Stimulated activated CD4-positive, alpha-beta T cell treated with anti-CD3 and anti-CD28 coated beads, Interleukin-4, amount 100 ng/mL, for 24 hours (primary cell): ENCODE measurements at places on chromosomes 7 and 10.

- DNase-seq: peak; percentile 55
Observed at GRCh38 chr10:88270871-88271713, 312.0 kb downstream of the RNLS start.

DNA sequence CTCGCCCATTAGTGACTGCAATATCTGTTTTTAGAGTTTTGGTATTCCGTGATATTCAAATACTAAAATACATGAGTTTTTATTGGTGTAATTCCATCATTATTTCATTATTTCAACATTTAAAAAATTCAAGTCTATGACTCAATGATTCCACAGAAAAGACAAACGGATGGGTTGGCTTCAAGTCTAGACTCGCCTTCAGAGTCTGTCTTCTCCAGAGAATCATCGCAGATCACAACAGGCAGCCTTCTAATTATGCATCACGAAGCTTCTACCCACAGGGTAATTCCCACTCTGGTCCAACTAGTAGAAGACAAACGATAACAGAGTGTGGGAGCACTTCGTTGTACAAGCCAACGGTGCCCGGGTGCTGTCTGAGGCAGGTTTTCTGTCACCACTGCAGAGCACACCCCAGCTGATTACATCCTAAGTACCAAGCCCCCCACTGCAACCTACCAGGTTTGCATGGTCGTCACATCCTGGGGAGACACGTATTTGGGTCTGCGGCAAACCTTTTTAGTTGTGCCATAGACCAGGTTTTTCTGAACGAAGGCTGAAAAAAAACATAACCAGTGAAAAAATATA lies 28.9 kb downstream of the PARP12 start:
- no peak for DNase-seq

DNA sequence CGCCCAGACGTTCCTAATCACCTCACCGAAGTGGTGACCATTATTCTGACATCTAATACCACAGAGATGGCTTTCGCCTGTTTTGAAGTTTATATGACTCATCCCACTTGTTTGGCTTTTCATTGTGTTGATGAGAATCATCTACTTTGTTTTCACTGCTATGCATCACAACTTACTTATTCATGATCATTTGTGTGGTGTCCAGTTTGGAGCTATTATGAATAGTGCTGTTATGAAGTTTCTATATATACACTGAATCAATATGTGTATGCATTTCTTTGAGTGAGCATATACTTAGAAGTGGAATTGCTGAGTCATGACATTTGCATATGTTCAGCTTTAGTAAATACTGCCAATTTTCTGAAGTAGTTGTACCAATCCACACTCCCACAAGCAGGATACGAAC lies 38.6 kb upstream of the TNKS2 start:
- no peak for DNase-seq

- no peak for DNase-seq
Observed at GRCh38 chr7:36651404-36651803, 72.9 kb downstream of the AOAH start.

DNA sequence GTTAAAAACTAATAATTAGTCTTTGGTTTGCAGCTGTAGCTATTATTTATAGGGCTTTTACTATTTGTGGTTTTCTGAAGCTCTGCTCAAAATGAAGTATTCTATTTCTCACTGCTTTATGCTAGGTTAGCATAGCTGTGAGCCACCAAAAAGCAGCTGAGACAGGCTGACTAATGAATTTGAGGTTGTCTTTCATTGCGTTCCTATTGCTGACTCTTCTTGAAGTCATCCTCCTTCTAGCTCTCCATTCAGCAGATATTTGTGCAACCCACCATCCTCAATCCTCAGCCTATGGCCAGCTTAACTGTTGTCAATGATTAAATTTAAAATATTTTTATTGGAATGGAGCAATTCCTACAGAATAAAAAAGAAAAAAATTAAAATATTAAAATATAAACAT lies 2.1 kb upstream of the RALA start:
- DNase-seq: no peak

- DNase-seq: no peak
Observed at GRCh38 chr10:113129117-113129516, 179.1 kb downstream of the TCF7L2 start.

GRCh38 chr7:143285806-143286521 lies 1.2 kb downstream of the TMEM139 start:
- DNase-seq: no peak

GRCh38 chr7:105279688-105280007 lies 109.1 kb downstream of the SRPK2 start:
- no peak for DNase-seq

GRCh38 chr10:132848291-132848701 lies 62.3 kb upstream of the NKX6-2 start:
- DNase-seq: no peak

DNA sequence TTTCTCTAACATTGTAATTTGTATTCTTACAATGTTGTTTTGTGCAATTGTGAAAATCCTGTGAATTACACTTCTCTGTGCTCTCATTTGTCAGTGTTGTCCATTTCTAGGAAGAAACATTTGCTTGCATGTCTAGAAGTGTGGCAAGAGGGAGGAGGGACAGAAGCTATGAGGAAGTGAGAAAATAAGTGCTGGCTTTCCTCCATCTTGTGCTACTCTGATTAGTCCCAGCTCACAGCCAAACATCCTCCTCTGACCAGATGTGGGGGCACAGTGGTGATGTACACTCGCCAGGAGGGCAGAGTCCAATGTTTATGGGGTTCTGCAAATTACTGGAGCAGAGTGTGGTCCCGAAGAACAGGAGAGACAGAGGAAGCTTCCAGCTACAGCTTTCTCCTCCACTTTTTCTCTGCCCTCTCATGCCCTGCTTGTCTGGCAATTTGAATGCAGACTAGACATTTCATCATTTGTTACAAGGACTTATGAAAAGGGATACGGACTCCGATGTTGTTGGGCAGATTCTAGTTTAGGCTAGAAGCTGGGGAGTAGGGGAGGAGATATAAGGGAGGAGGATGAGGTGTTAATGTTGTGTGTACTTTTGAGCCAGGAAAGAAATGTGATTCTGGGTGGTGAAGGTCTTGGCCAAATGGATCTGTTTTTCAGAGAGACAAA lies 131.0 kb upstream of the C1GALT1 start:
- DNase-seq: no peak

GRCh38 chr7:5867060-5867459 lies 13.5 kb upstream of the OCM start:
- no peak for DNase-seq

GRCh38 chr7:156450473-156450872 lies 190.1 kb upstream of the RNF32 start:
- no peak for DNase-seq

- DNase-seq: no peak
Observed at GRCh38 chr7:138564365-138564764, 104.3 kb downstream of the TRIM24 start.

- DNase-seq: no peak
Observed at GRCh38 chr10:29119374-29119773, 169.5 kb upstream of the LYZL1 start.

DNA sequence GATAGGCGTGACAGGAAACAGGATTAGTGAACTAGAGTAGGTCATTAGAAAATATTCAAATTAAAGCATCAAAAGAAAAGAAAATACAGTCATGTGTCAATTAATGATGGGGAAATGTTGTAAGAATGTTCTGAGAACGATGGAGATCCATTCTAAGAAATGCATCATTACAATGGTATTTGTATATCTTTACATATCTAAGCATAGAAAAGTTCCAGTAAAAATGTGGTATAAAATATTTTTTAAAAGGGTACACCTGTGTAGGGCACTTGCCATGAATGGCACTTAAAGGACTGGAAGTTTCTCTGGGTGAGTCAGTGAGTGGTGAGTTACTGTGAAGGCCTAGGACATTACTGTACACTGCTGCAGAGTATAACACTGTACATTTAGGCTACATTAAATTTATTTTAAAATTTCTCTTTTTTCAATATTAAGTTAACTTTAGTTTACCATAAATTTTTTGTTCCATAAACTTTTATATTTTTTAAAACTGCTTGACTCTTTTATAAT lies 282.5 kb downstream of the BMPER start:
- no peak for DNase-seq

GRCh38 chr7:77830649-77831355 lies 32.2 kb downstream of the PHTF2 start:
- no peak for DNase-seq

DNA sequence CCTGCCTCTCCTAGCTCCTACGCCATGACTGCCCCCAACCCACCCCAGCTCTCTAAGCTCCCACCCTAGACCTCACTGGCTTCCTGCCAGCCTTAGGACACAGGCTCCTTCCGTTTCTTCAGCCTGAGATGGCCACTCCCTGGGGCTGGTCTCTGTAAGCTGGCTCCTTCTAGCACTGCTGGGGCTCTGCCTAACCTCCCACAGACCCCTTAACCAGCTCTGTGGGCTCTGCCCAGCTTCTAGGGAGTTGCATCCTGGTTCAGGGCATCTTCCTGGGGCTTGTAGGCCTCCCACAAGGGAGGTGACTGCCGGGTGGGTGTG lies 478.6 kb upstream of the KLF6 start:
- no peak for DNase-seq

DNA sequence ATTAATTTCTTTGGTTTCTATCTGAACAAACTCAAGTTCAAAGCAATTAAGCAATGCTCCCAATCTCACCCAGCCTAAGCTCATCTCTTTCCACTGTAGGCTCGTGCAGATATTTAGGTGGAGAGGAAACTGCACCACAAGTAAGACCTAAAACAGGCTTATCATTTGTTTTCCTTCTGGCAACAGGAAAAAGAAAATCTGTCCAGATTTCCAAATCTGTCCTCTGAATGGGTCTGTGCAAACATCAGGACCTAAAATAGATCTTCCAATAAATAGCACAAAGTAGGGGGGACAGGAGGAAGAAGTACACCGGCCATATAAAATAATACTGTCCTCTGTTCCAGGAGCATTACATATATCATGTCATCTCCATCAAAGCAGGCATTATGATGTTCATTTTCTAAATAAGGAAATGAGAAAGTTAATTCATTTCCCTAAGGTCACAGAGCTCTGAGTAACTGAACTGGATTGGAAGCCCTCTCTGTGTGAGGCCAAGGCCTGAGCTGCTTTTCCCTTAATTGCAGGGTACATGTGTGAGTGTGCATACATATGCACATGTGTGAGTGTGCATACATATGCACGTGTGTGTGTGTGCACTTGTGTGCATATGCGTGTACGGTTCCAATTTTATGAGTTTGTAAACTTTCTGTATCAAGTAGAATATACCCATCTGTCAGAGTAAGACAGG lies 92.8 kb upstream of the PARD3 start:
- DNase-seq: no peak

GRCh38 chr10:97250952-97251351 lies 41.5 kb downstream of the ARHGAP19 start:
- no peak for DNase-seq

DNA sequence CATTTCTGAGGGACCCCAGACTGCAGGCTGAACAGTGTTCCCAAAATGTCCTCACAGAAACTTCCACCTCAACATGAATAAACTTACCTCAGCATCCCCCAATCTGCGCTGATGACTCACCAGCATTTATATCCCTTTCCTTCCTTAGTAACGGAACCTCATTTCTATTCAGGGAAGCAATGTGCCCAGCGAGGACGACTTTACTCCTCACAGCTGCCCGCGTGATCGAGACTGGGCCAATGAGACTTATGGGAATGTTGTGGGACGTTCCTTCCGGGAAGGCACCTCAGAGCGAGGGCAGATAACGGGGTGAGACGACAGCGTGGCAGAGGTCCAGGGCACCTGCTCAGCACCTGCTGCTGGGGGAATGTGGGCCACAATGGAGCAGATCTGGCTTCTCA lies 73.1 kb upstream of the CAMK2B start:
- DNase-seq: no peak

GRCh38 chr7:45001138-45001694 lies 1.2 kb downstream of the CCM2 start:
- DNase-seq: peak; percentile 78

GRCh38 chr7:111960984-111961383 lies 245.2 kb downstream of the DOCK4 start:
- DNase-seq: no peak

- DNase-seq: no peak
Observed at GRCh38 chr7:55066524-55066923, 47.7 kb downstream of the EGFR start.
